ENCODE measurements at places on chromosomes 12 and 14.

DNA sequence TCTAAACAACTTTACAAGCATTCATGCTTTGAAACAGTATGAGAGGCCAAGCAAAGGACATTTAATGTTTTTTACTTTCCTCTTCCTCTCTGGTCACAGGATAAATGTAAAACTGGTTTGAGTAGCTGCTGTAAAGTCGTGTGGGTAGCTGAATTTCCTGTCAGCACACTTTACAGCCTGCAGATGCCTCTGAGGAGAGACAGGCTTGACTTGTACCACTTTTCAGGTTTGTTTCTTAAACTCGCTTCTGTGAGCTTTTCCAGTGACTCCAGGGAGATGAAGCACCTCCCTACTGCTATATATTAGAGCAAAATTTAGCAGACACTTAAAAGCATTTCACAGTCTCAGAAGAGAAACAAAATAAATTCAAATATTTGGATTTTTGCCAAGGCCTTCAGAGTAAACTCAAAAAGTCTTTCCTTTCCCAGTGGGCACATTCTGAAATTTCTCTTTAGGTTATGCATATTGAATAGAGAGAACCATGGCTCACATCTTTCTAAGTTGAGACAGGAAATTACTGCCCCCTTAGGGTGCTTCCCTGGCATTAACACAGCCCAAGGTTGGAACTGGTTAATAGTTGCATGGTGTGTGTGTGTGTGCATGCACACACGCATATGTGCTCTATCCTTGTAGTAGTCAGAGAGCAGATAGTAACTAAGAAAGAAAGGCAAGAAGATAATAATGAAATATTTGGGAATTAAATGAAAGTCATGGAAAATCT, 557.3 kb upstream of the MIS18BP1 start:
- DNase-seq: no peak

- DNase-seq: no peak
These were observed 56.6 kb downstream of the GPATCH2L start for GRCh38 chr14:76208340-76208739.

DNA sequence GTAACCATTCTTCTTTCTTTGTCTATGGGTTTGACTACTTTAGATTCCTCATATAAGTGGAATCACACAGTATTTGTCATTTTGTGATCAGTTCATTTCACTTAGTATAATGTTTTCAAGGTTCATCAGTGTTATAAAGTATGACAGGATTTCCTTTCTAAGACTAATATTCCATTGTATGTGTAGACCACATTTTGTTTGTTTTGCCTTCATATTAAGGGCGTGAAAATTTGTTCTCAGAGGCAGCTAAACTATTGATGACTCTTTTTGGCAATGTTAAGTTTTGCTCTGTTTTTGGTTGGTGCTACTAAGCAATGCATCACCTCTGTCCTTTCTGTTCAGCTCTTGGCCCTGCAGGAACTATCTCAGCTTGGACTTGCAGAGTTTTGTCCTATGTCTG, 1.7 kb upstream of the KLRG1 start:
- no peak for DNase-seq

DNA sequence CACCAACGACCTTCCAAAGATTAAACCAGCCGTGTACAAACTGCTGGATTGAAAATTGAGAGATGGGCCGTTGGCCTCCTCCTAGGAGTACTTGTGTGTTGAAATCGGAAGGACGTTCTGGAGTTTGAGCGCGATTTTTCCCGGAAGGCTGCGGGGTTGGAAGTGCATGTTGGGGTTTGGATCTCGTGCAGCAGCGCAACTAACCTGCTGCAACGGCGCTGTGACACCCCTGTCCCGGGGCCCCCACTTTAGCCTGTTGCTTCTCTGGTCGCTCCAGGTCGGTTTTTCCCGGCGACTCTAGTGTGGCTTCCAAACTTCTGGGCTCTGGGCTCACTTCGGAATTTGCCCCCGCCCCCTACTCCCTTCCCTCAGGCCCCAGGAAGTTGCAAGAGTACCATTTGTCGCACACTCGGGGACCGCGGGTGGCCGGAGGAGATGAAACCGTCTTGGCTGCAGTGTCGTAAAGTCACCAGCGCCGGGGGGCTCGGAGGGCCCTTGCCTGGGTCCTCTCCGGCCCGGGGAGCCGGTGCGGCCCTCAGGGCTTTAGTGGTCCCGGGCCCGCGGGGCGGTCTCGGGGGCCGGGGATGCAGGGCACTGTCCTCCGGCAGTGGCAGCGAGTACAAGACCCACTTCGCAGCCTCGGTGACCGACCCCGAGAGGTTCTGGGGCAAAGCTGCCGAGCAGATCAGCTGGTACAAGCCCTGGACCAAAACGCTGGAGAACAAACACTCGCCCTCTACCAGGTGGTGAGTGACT, at the start of gene ACSS3:
TSS of gene ACSS3 (plus strand) at position 394 of the 756 bp plus-strand sequence. CDS start at position 436, 42 bp downstream.
- DNase-seq: no peak

DNA sequence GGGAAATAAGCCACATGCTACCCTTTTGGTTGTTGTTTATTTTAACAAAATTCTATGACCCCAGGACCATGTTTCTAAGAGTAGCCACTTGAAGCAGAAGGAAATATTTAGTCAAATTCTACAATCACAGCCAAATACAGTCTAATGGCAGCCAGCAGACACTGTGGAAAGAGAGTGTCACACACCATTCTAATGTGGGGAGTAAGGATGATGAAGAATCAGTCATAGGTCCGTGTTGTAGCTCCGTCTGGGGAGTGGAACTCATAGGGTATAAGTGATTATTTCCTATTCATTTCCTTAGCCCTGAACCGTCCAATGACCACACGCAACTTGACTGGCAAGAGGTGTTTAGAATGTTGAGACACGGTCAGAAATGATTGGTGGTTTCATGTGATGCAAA, 461.2 kb downstream of the DPF3 start:
- DNase-seq: no peak

DNA sequence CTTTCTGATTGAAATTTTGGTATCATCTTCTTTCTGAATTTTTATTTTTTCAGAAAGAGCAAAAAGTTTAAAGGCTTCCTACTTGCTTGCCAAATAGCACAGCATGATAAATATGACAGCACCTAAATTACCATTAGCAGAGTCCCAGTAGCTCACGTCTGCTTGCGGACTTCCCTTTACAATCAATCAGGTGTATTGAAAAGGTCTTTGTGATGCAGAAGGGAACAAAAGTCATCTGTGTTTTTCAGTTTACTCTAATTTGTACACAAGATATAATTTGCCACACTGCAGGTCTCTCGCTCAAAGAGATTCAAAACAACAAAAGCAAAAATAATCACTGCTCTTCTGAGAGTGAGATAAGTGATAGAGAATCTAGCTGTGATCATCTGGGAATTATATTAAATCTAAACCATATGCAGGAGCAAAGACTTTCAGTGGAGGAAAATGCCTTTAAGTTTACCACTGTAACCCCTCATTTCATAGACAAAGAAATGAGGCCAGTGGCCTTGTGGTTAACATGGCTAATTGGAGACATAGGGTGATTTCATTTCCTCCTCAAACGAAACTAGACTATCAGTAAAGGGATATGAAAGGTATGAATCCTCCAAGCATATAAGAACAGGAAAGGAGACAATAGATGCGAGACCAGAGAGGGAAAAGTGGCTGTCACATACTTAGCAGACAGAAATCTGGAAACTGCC, 240.8 kb upstream of the TMPO start:
- no peak for DNase-seq

DNA sequence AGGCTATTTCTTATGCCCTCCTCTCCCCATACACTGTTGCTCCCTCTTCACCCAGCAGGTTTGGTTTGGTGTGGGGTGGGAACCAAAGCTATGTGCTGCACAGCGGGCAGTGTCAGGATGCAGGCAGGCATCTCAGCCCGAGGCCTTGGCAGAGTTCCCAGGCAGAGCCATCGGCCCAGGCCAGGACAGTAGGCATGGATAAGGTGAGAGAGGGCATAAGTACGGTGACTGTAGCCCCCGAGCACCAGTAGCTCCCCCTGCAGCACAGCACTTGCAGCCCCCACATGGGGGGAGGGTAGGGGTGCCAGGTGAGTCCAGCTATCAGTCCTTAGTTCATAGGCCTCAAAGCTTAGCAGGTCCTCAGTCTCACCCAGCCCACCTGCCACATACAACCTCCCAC, 7.2 kb downstream of the KLHL33 start:
- DNase-seq: no peak

DNA sequence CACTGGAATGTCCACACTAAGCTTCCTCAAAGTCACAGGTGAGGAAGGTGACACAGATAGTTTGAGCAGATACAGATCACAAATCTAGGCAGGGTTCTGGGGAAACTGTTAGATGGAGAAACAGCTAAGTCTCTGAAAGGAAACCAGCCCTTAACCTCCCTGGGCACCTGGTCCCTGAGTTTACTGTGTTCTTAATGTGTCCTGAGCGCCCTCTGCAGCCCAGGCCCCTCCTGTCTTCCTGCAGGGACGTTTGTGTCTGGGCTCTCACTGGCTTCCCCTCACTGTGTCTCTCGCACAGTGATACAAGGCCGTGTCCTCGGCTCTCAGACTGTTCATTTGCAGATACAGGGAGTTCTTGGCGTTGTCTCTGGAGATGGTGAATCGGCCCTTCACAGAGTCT, 684.3 kb downstream of the TMEM121 start:
- DNase-seq: no peak

- DNase-seq: no peak
These were observed 2.6 kb downstream of the GARIN2 start for GRCh38 chr14:67191768-67192290.

GRCh38 chr14:61037215-61037614, 56.2 kb downstream of the SLC38A6 start:
- DNase-seq: no peak

GRCh38 chr12:6450869-6451347, 934 bp upstream of the TAPBPL start:
- no peak for DNase-seq

DNA sequence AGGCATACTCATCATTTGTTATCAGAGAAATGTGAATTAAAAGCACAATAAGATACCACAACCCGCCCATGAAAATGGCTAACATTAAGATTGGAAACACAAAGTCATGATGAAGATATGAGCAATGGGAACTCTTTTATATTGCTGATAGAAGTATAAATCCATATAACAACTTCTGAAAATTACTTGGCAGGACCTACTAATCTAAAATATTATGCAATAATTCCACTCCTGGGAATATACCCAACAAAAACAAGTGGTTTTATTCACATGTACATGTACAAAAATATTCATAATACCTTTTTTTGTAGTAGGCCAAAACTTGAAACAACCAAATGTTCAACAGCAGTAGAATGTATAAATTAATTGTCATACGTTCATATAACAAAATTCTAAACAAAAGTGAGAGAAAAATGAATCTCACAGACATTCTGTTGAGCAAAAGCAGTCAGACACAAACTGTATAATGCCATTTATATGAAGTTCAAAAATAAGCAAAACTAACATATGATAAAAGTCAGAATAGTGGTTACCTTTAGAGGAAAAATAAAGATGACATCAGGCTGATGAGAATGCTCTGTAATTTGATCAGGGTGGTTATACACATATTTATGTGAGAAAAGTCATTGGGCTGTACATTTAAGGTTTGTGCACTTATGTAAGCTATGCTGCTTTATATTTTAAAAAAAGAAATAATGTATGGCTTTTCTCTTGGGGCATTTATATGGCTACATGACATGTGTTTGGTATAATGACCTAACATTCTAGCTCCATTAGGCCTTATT, 309.2 kb upstream of the KITLG start:
- no peak for DNase-seq

DNA sequence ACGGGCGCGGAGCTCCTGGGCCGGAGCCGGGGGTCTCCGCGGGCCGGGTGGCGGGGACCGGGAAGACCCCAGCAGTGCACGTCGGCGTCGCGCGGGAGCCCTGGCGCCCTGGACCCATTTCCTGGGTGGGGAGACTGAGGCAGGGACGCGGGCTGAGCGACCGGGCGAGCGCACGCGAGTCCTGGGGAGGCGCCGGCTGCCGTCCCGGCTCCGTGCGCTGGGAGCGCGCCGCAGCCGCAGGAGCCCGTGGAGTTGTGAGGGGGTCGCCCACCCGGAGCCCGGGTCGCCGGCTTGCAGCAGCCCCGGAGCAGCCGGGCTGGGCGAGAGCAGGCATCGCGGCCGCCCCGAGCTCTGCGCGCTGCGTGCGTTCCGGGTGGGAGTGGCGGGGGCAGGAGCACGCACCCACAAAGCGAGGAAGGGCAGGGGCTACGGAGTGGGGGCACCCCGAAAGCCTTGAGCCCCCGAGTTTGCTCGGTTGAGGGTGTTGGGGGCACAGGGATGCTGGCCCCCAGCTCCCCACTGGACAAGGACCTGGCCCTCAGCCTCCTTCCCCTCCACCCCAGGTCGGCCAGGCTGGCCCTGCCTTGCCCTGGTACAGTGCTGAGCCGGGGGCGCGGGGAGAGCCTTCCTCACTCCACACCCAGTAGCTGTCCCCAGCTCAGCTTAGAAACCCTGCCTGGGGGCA, 620 bp downstream of the MMP17 start:
- DNase-seq: no peak

- DNase-seq: no peak
These were observed 94.7 kb downstream of the SLC38A1 start for GRCh38 chr12:46174061-46174662.

GRCh38 chr12:129753586-129753985, 150.2 kb downstream of the TMEM132D start:
- no peak for DNase-seq

DNA sequence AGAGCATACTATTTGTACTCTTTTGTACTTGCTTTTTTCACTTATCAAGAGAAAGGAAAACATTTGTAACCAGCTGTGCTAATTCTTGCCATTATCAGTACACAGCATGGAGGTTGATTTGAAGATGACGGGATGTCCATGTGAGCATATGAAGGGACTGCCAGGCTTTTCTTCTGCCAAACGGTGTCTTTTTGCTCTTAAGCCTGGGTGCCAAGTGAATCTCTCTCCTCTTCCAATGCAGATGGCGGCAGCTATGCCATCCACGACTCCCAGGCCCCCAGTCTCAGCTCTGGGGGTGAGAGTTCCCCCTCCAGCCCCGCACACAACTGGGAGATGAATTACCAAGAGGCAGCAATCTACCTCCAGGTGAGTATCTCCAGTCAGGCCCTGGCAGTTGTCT, 38.9 kb downstream of the TPCN1 start:
- DNase-seq: no peak

DNA sequence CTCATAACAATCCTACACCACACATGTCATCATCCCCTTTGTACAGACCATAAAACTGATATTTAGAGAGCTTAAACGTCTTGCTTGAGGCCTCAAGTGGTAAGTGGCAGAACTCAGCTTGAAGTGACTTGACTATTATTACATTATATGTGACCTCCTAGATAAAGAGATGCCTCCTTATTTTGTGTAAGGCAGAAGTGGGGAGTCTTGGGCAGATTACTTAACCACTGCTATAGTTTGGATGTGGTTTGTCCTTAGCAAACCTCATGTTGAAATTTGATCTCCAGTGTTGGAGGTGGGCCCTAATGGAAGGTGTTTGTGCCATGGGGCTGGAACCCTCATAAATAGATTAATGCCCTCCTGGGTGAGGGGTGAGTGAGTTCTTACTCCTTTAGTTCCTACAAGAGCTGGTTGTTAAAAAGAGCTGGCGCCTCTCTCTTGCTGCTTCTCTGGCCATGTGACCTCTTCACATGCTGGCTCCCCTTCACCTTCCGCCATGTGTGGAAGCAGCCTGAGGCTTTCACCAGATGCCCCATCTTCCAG, 37.4 kb downstream of the RCOR1 start:
- no peak for DNase-seq

GRCh38 chr12:58889557-58889956, 30.7 kb downstream of the LRIG3 start:
- no peak for DNase-seq

All from stimulated activated CD4-positive, alpha-beta T cell treated with anti-CD3 and anti-CD28 coated beads, Interleukin-15, amount 100 ng/mL, for 1 hour (primary cell).